Cortex of kidney (tissue), 1 donor: ENCODE measurements at places on chromosomes 3 and 15.

- no peak for DNase-seq
These were observed 15.2 kb upstream of the ACTC1 start for GRCh38 chr15:34810443-34811129.

- no peak for DNase-seq
These were observed 15.8 kb downstream of the SOX2 start for GRCh38 chr3:181727341-181728032.

DNA sequence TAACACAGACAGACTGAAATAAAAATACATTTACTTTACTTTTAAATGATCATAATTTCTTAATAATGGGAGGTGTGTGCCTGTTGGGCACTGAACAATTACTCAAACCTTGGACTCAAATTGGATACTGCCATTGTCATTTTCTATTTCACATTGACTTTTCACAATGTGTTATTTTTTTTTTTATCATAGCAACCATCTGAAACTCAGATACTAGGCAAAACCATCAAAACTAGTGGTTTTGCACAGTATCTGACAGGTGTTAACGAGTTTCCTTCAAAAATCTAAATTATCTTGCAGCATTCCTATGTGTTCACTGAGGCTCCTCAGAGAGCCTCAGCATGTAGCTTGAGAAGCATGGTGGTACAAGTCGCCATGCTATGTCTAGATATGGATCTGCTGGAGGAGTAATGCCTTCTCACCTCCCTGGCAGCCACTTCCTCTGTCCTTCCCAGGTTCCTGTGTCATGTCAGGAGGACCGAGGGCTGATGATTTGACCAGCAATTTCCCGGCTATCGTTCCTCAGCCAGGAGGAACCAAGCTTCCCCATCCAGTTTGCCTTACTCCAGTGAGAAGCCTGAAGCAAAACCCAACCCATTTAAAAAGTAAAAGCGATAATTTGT lies 29.9 kb upstream of the RFTN1 start:
- DNase-seq, result no peak

DNA sequence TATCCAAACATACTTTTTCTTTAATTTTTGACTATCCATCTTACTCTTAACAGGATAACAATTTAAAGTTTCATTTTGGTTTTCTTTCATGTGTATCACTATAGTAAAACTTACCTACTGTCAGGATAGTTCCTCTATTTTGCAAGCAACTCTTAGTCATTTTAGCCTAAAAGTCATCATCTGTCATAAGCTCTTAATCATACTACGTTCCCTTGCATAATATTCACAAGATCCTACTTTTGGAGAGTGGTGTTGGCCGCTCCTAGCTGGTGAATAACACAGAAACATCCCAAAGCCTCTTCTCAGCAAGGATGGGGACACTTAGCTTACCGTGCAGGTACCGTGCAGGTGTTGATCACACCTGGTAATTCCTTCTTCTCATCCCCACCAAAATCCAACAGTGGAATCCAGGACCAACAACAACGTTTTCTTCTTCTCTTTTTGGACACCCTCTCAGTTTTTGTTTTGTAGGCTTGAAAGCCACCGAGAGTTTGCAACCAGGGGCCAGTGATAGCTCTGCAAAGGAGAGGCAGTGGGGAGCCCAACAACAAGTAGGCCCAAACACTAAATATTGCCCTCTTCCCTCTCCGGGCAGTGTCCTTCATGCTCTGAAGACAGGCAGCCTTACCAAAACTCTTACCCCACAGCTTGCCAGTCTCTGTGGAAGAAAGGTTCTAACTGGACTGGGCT lies 433 bp downstream of the FILIP1L start:
- DNase-seq, result no peak

GRCh38 chr3:32175607-32176197 lies 62.8 kb upstream of the CMTM8 start:
- no peak for DNase-seq

GRCh38 chr15:71290881-71291635 lies 175.8 kb downstream of the THSD4 start:
- no peak for DNase-seq

- DNase-seq, result no peak
These were observed 129.6 kb upstream of the AGBL1 start for GRCh38 chr15:85950101-85950500.

DNA sequence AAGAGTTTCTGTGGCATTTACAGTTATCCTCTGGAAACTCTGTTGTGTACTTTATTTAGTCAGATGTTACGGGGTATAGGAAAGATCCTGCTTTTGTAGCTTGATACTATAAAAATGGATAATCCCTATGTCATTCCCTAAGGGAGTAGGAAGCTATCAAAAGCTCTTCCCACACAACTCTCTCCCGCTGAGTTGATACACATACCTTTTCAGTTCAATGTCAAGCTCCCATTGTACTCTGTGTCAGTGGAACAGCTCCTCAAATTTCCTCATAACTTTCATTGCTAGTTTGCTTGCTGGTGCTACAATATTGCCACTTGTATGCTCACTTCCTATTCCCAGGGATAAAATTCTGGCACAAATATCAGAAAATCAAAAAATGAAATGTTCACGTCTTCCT lies 893.3 kb upstream of the GBE1 start:
- DNase-seq, result no peak

GRCh38 chr3:127043041-127043641 lies 60.2 kb downstream of the PLXNA1 start:
- no peak for DNase-seq

GRCh38 chr15:57675481-57676181 lies 30.9 kb upstream of the POLR2M start:
- DNase-seq, result no peak

GRCh38 chr3:10949197-10949596 lies 43.4 kb upstream of the SLC6A1 start:
- DNase-seq, result no peak

- DNase-seq, result no peak
These were observed 23.1 kb downstream of the DCLK3 start for GRCh38 chr3:36741285-36741684.

- DNase-seq, result no peak
These were observed 5.0 kb downstream of the ACOX2 start for GRCh38 chr3:58531956-58532355.

DNA sequence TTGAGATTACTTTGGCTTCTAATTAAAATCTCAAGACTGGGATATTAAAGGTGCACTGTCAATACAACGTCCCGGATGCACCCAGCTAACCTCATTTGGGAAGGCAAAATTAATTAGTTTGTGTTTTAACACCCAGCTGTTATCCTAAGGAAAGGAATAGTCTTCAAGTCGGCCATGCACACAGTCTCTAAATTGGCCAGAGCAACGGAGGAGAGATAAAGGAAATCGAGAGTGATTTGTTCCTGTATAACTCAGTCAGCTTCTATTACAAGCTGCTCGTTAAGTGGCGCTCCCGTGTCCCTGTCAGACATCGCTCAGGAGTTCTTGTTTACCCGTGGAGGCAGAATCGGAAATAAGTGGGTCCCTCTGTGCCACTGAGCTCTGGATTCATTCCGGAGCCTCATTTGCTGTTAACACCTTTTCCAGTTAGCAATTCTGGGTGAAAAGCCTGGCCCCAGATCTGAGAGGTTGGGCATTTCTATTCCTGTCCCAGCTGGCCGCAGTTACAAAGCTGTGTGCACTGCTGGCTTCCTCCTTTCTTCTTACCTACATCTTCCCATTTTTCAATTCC lies 63.9 kb downstream of the ST8SIA2 start:
- DNase-seq, result no peak

- DNase-seq, result no peak
These were observed 83.0 kb downstream of the ZNF385D start for GRCh38 chr3:21668012-21668411.

DNA sequence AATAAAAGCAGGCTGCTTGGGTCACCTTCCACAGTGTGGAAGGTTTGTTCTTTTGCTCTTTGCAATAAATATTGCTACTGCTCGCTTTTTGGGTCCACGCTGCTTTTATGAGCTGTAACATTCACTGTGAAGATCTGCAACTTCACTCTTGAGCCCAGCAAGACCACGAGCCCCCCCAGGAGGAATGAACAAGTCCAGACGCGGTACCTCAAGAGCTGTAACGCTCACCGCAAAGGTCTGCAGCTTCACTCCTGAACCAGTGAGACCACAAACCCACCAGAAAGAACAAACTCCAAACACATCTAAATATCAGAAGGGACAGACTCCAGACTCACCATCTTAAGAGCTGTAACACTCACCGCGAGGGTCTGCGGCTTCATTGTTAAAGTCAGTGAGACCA lies 47.5 kb upstream of the CCR4 start:
- DNase-seq, result no peak

DNA sequence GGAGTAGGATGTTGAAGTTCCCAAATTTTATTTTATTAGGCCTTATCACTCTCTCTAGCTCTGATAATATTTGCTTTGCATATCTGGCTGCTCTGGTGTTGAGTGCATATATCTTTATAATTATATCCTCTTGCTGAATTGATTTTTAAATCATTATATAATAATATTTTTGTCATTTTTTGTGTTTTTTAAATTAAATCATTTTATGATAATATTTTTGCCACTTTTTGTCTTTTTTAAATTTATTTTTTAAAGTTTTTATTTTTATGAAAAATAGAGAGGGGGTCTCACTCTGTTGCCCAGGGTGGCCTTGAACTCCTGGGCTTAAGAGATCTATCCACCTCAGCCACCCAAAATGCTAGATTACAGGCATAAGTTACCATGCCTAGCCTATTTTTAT lies 34.5 kb upstream of the OTOL1 start:
- no peak for DNase-seq

DNA sequence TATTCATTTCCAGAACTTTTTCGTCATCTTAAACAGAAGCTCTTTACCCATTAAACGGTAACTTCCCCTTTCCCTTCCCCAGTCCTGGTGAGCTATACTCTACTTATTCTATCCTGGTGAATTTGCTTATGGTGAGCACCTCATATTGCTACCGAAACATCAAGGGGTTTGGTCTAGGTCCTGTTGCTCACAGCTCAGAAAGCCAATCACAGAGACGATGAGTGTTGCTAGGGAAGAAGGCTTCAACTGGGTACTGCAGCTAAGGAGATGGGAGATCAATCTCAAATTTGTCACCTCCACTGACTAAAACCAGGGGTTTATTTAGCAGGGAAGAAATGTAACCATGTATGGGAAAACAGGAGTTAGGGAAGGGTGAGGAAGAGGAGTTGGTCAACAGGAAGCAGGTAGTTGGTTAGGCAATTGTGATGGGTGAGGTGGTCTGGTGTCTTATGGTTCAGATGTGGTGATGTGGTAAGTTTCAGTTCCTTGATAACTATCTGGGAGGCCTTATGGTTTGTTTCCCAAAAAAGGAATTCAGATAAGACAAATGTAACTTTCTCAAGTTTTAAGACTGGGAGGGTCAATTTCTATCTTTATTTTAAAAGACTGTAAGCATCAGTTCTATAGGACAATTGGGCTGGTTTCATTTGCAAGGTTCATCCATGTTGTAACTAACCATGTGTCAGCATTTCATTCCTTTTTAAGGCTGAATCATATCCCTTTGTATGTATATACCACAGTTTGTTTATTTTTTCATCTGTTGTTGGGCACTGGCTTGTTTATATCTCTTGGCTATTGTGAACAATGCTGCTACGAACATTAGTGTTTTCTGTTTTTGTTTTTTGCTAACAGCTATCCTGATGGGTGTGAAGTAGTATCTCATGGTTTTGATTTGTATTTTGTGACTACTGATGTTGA lies 24.3 kb downstream of the ARHGAP11B start:
- no peak for DNase-seq

- DNase-seq, result no peak
These were observed 52.6 kb downstream of the CNTN3 start for GRCh38 chr3:74561881-74562280.

DNA sequence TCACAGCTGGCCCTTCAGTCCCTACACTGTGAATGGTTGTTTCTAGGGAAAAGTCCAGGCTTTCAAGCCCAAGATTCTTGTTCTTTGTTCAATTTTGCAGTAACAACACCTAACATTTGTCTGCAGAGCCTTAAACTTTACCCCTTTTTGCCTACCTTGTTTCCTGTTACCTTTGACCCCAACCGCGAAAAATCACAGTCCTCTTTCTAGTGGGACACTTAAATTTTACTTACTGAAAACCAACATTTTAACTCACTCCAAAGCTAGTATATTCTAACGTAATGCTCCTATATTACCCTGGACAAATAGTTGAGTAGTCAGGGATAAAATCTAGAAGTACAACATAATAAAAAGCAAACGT lies 649 bp upstream of the PIK3CB start:
- DNase-seq, result no peak

GRCh38 chr15:90011705-90012104 lies 10.6 kb downstream of the ZNF710 start:
- no peak for DNase-seq

DNA sequence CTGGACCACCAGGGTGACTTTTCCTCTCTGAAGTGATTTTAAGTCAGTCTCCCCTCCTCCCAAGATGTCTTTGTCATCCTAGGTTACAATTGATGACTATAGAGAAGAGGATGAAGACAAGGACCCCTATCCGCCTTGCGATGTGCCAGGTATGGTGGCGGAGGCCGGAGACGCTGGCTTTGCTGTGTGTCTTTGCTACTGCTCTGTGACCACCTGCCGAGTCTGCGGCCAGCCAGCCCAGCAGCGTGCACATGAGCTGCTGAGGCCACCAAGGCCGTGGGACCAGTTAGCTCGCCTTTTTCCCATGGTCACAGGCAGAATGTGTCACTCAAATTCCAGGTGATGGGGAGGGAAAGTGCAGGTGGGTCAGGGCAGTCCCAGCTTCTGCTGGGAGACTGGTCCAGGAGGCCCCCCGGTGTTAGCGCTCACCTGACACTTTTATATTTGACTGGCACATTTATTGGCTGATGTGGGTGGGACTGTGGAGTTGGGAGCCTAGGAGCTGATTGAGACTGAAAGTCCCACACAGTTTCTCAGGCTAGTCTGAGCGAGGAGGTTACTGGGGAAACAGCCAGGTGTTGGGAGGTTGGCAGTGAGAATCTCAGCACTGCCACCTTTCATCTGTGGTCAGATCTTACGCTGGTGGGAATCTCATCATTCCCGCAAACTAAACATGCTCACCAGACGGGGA lies 114.1 kb downstream of the CHDH start:
- no peak for DNase-seq

GRCh38 chr3:159839561-159840379 lies 148.9 kb upstream of the IL12A start:
- peak; percentile 8 for DNase-seq

DNA sequence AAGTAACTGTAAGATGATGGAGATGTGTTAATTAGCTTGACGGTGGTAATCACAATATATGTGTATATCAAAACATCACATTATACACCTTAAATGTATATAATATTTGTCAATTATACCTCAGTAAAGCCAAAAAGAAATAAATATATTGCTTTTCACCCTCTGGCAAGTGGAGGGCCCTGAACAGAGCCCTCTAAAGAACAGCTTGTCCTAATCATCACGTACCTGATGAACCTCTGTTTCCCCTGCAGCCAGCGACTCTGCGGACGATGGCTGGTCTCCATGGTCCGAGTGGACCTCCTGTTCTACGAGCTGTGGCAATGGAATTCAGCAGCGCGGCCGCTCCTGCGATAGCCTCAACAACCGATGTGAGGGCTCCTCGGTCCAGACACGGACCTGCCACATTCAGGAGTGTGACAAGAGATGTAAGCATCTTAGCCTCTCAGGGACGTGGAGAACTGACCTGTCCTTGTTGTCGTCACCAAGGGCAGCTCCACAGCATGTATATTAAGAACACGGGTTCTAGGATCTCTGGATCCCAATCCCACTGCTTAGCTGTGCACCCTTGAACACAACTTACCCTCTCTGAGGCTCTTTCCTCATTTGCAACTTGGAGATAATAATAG lies 6.3 kb downstream of the THBS1 start:
- no peak for DNase-seq

GRCh38 chr3:57076422-57076951 lies 16.0 kb downstream of the SPATA12 start:
- no peak for DNase-seq

GRCh38 chr3:188607805-188608315 lies 453.9 kb downstream of the LPP start:
- no peak for DNase-seq

- DNase-seq, result no peak
These were observed 595.6 kb downstream of the ROBO1 start for GRCh38 chr3:79172241-79172640.
